ENCODE measurements at places on chromosomes 16 and 17.

- no peak for DNase-seq
These were observed 37.6 kb downstream of the NOS2 start for GRCh38 chr17:27762527-27763305.

GRCh38 chr16:588639-588888 is 1.3 kb upstream of the RAB40C start:
- DNase-seq, result no peak

- DNase-seq, result no peak
These were observed 435 bp downstream of the RPRML start for GRCh38 chr17:46978489-46979146.

GRCh38 chr17:7580604-7581575 is 1.5 kb downstream of the CD68 start:
- no peak for DNase-seq

- DNase-seq, result no peak
These were observed 12.4 kb downstream of the STX1B start for GRCh38 chr16:30997725-30998711.

GRCh38 chr17:8470447-8471047 is 34.9 kb downstream of the NDEL1 start:
- peak; percentile 76 for DNase-seq

DNA sequence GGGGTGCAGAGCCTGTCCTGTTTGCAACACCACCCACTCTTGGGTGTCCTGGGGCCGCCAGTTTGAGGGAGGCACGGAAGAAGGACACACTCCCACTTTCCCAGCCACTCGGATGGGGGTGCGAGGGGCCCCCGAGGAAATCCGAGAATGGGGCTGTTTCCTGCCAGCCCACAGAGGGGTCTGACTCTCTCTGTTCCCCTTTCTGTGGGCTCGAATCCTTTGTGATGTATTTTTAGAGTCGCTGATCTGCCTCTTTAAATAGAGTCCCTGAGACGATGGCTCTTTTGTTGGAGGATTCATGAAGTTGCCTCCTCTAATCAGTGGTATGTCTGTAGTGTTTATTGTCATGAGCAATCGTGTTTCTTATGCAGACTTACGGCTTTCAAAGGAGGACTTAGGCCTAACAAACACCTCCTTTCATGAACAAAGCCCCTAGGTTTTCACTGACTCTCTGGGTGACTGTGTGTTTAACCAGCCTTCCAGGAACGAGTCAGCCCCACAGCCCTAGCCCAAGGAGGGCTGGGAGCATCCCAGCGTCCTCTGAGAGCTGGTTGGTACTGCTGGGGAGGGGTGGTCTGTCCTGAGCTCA is 29.1 kb downstream of the CIBAR2 start:
- DNase-seq, result no peak

DNA sequence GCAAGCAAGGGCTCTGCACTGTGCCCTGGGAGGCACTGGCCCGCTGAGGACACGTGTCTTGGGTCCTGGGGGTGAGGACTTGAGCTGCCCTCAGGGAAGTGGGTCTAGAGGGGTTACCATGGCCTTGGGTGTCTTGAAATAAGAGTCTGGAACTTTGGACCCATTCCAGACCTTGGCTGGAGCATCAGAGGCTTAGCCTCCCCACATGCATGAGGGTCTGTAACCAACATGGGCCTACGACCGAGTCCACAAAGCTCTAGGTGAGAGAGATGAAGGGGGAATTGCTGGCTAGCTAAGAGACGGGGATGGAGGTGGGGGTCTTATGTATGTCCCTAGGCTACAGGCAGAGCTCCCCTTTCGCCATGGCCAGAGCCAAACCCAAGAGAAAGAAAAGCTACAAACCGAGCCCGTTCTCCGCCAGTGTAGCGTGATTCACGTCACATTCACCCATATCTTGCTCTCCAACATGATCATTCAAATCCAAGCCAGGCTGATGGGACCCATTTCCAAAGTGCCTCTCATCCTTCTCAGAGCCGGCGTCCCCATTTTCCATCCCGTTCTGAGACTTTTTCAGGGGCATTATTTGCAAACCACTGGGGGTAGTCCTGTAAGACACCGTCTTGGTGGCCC is 120.1 kb downstream of the CDYL2 start:
- DNase-seq, result no peak

DNA sequence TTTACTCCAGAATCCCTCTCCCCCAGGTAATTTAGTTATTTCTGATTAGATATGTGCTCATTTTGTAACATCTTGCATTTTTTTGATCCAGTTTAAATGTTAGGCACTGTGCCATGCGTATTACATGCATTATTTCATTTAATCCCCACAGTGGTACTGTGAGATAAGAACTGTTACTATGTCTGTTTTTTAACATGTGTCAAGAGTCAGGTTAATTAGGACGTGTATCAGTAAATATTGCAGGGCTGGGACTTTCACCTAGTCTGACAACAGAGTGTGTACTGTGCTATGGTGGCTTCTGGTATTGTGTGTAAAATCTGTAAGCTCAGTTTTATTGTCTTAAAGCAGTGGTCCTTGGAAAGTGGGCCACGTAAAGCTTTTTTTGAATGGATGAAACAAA is 10.6 kb downstream of the RSPRY1 start:
- DNase-seq, result no peak

GRCh38 chr16:53358884-53359283 is 75.4 kb upstream of the RBL2 start:
- no peak for DNase-seq

GRCh38 chr17:49521471-49522356 is 26.6 kb downstream of the NGFR start:
- no peak for DNase-seq

Data from NCI-H1436 (cell line).